ENCODE measurements at places on chromosomes 12 and 14.

DNA sequence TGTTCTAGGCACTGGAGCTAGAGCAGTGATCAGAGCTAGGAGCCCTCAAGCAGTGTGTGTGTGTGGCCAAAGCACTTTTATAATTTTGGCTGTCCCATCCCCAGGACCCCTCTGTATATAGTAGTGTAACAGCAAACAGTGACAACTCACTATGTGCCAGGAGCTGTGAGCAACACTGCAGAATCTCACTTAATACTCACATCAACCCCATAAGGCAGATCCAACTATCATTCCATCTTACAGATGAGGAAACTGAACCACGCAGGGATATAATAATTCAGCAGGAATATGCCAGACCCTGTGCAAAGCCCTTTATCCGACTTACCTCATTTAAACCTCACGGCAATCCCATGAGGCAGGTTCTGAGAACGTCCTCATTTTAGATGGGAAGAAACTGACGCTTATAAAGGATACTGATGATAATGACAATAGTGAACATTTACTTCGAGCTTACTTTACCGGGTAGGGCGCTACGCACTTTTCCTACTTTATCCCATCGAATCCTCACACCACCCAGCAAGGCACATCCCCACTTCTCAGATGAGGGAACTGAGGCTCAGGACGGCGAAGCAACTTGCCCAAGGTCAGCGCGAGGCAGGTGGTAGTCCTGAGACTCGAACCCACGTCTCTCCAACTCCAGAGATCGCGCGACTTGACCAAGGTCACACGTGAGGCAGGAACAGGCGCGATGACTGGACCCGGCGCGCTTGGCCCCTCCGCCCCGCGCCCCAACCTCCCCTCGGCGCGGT lies 687 bp downstream of the RAB35 start:
- DNase-seq, result peak; percentile 30

DNA sequence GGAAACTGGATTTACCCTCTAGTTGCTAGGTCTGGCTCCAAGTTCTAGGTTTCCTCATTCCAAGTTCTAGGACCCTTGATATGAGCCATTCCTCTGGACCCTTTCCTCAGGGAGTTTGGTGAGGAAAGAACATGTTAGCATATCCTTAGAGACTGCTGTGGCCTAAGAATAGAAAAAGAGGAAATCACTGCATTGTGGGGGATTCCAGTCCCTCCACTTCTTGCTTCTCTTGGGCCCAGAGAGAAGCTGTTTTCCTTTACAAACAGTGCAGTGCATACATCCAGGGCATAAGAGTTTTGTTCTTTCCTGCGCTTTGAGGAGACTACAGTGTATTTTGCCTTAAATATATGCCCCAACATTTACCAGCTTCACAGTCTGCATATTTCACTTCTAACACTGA lies 59.0 kb downstream of the LLPH start:
- DNase-seq, result no peak

GRCh38 chr14:66009089-66009488 lies 477.1 kb upstream of the CCDC196 start:
- no peak for DNase-seq

- no peak for DNase-seq
Observed at GRCh38 chr14:96905065-96905464, 107.9 kb downstream of the VRK1 start.

DNA sequence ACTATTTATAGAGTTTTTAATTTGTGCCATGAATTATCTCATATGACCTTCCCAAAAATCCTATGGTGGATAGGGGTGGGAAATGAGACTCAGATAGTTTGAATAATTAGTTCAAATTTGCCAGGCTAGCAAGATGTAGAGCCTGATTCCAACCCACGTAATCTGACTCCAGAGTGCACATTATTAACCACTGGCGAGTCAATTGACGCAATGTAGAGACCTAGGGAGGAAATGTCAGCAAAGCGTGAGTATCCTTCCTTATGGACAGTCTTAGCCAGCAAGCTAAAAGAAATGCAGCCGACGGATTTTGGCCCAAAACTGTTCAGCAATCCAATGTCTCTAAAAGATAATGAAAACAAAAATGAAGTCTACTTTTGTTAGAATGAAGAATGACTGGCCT lies 193.3 kb upstream of the KRR1 start:
- DNase-seq, result no peak

DNA sequence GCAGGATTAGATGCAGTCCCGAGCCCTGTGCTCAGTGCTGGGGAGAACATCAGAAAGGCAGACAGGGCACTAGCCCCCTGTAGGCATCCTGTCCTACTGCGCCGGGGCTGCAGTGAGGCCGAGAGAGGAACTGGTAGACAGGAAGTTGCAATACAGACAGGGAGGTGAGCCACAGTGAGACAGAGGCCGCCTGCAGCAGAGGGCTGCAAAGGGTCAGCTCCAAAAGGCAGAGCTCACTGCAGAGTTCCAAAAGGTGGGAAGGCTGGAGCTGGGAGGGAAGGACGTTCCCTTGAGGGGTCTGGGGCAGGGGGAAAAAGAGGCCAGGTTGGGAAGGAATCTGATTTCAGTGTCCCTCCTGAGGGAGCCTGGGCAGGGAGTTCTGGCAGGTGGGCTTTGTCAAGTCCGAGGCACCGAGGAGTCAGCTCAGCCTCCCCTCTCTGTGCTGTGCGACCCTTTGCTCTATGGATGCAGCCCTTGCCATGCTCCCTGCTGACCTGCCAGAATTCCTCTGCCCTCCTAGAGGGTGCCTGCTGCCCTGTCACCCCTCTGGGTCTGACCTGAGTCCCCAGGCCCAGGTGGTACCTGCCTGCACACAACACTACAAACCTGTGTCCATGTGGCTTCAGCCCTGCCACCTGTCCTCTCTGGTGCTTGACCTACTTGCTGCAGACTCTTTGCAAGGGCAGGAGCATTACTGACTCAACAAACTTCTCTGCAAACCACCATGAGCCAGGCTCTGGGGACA lies 63.5 kb downstream of the PRMT8 start:
- no peak for DNase-seq

DNA sequence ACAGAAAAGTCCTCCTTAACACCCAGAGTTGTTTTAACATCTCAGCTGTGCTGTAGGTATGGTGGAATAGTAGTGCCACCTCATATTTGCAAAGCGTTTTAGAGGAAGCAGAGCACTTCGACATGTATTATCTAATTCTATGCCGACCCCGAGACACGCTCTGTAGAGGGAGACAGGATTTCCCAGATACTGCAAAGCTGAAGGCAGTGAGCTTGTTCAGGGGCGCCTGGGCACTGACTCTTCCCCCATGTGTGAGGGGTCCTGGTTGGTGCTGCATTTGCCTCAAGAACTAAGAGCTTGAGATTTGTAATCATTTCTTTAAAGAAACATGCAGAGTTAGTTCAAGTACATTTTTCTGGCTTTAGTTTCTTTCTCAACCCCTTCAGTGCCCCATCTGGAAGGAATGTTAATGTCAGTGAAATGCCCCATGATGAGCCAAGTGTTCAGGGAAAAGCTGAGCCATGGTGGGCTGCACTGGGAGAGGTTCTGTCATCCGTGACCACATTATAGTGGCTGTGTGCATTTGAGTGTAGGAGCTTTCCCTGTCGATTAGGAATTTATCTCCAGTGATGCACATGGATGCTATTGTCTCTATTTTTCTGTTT lies 66.3 kb downstream of the MBIP start:
- DNase-seq, result no peak

DNA sequence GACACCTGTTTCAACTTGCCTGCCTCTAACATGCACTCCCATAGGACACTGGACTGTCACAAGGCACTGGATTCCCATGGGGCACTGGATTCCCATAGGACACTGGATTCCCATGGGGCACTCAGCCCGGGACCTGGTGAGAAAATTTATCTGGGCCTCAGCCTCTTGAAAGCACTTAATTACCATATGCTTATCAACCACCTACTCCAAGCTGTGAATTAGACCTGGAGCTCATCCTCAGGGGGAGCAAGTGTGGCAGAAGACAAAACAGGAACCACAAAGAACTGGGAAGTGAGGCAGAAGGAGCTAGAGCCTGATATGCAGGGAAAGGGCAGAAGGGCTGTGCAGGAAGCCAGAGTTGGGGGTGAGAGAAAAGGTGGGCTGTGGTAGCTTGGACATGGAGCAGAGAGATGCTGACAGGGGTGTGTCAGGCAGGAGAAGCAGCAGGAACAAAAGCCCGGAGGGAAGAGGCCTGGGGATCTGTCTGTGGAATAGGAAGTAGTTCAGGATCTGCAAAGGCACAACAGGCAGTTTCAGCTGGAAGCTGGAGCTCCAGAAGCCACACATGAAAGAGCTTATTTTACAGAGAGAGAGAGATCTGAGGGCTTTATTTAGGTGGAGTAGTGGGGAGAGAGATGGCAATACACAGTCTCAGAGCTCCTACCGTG lies 3.1 kb downstream of the KRT82 start:
- no peak for DNase-seq

GRCh38 chr12:107948391-107948945 lies 174.0 kb downstream of the ASCL4 start:
- no peak for DNase-seq

DNA sequence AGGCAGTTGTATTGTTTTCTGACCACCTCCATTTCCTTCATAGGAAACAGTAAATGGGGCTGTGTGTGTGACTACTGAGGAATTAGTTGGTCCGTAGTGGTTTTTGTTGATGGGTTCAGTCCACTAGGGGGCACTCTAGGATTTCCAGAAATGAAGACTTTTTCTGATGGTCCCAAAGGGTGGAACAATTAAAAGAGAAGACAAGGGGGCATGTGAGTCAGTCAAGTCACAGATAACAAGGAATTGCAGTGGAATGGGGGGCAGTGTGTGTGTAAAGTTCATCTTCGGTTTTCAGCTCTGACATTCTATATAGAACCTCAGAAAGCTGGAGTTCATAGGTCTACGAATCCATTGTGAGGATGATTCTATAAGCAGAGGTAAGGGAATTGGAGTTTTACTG lies 186.6 kb upstream of the OR4E1 start:
- DNase-seq, result peak; percentile 67

- DNase-seq, result no peak
Observed at GRCh38 chr12:129190827-129191226, 337.5 kb downstream of the GLT1D1 start.

- DNase-seq, result no peak
Observed at GRCh38 chr14:64826845-64827244, 52.9 kb downstream of the SPTB start.

- no peak for DNase-seq
Observed at GRCh38 chr14:100290607-100291304, 15.5 kb downstream of the SLC25A29 start.

- DNase-seq, result peak; percentile 29
Observed at GRCh38 chr12:54383041-54383609, 1.4 kb downstream of the ZNF385A start.

GRCh38 chr14:105940534-105941225 lies 414.3 kb downstream of the TMEM121 start:
- no peak for DNase-seq

DNA sequence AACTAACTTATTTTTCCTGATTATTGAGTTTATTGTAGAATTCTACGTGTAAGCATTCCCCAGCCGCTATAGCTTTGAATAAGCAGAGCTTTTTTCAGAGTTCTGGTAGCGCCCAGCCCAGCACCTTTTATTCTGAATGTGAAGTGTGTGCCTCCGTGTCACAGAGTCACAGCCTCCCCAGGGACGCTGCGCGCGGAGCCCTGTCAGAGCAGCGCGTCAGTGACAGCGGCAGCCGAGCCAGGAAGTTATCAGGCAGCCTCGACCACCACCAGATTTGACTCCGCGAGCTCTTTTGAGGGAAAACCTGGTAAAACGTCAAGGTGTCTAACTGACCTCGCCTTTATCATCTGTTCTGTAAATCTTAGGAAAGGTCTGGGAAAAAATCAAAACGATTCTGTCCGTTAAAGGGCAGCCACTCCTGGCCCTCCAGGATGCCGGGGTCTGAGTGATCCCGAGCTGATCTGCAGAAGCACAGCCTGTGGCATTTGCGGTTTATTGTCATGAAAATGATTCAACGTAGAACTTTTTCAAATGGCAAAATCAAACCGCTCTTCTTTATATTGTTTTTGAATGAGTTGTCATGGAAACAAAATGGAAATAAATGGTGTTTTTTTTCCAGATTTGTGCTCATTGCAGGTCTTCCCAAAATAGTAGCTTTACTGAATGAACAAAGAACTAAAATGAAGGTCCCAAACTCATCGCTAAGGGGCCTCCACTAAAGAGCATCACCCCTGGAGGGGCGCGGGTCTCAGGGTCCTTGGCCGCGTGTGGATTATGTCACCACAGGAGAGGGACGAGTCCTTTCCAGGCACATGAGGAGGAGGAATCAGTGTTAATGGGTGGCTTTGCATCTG lies 43.1 kb upstream of the MMP17 start:
- no peak for DNase-seq

DNA sequence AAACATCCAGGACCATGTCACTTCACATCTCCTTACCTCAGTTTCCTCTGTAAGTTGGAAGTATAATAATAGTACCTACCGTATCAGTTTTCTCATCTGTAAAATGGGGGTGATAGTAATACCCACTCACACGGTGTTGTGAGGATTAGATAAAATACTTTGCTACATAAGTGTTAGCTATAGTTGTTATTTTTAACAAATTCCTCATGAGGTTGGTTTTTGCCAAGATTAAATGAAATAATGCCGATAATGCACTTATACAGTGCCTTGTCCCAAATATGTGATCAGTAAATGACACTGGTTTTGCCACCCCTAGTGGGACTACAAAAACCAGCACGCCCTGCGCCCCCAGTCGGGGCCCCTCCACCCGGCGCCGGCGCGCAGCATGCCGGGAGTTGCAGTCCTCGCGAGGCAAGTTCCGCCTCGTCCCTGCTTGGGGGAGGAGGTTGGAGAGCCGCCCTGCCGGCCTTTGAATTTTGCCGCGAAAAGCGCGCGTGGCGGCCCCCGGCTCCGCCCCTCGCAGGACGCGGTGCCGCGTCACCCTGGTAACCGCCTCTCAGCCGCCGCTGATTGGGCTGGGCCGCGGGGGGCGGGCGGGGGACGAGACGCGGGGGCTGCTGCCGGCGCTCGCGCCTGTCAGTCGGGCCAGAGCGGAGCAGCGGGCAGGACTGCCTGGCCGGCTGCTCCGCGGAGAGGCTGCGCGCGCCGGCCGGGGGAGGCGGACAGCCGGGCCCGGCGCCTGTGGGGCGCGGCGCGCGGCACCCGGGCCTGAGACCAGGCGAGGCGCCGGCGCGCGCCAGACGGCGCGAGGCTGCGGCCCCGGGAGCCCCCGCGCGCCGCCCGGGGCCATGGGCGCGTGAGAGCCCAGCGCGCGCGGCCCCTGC lies at the start of gene FAM222A:
Gene FAM222A, plus strand, starts transcription at position 639 of the 884 bp plus-strand sequence. CDS start 30,322 bp downstream, outside the sequence.
- peak; percentile 98 for DNase-seq

- DNase-seq, result no peak
Observed at GRCh38 chr12:28059668-28060067, 87.1 kb upstream of the PTHLH start.

- peak; percentile 14 for DNase-seq
Observed at GRCh38 chr12:96350982-96351381, 49.3 kb downstream of the CDK17 start.

DNA sequence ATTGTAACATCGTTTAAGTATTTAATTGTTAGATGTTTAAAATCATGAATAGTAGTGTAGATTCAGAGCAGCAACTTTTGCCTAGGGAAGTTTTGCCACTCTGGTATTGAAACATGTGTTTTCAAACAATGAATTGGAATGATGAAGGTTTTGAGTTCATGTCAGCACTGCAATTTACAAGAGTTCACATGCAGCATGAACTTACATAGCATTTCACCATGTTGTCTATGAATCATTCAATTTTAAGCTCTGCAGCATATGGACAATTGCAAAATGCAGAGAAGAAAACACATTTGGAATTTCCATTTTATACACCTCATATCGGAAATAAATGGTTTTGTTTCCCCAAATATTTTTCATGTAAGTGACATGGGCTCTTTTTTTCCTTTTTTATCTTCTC lies 170.7 kb upstream of the CDKN3 start:
- DNase-seq, result no peak

GRCh38 chr14:102629011-102629444 lies 36.6 kb downstream of the RCOR1 start:
- DNase-seq, result no peak

Measured in CD4-positive, alpha-beta T cell treated with Interleukin-21 for 1 hour (primary cell).